ENCODE measurements at places on chromosomes 13 and 19. TPM values are rescaled to one million over a fixed set of nuclear protein-coding genes. Genes with fewer than 3 reads are reported as not detected.

OR1M1 gene
- total RNA-seq = not detected

ZNF20 gene
- total RNA-seq = 5.2 TPM

HCN2 gene
- 0.33 TPM for total RNA-seq

PTGER1 gene
- 0.69 TPM for total RNA-seq

CBY2 gene
- total RNA-seq = not detected

CEACAM16 gene
- total RNA-seq = not detected

SHANK1 gene
- total RNA-seq = 0.13 TPM

ZNF699 gene
- total RNA-seq = 11.6 TPM

FAM124A gene
- not detected for total RNA-seq

GARIN5A gene
- total RNA-seq = 1.0 TPM

ZNF571 gene
- total RNA-seq = 6.5 TPM

CCDC8 gene
- total RNA-seq = 94.6 TPM

TCF3 gene
- total RNA-seq = 70.7 TPM

TSHZ3 gene
- 10.3 TPM for total RNA-seq

ITGBL1 gene
- 5.5 TPM for total RNA-seq

ELSPBP1 gene
- total RNA-seq = not detected

TSKS gene
- not detected for total RNA-seq

ADAT3 gene
- total RNA-seq = 3.5 TPM

ZNF415 gene
- 2.2 TPM for total RNA-seq

ZNF69 gene
- 8.5 TPM for total RNA-seq

ZNF221 gene
- 9.3 TPM for total RNA-seq

MBD3L2 gene
- not detected for total RNA-seq

ZNF284 gene
- total RNA-seq = 4.7 TPM

PRSS57 gene
- not detected for total RNA-seq

EXOC3L2 gene
- total RNA-seq = not detected

ZNF709 gene
- 1.1 TPM for total RNA-seq

ZNF823 gene
- total RNA-seq = 9.5 TPM

ZNF560 gene
- 0.11 TPM for total RNA-seq

CLDND2 gene
- not detected for total RNA-seq
